ENCODE measurements at places on chromosomes 6 and 20.
A peak's percentile ranks its signal among the peaks of the same experiment; 100 is the strongest.

- H3K4me3 ChIP-seq = no peak overlapping the region
- DNase-seq = peak; percentile 88
- H3K36me3 ChIP-seq = no peaks in the 10 kb centered on the region
- peaks cover 13% of the 10 kb centered on the region for H3K27me3 ChIP-seq
- H3K4me1 ChIP-seq = peaks cover 7% of the 10 kb centered on the region
- H3K27ac ChIP-seq = no peak overlapping the region
Measured at GRCh38 chr20:1212607-1213396, 9.5 kb downstream of the C20orf202 start.

GRCh38 chr6:16332175-16332542 lies 93.8 kb downstream of the GMPR start:
- H3K27ac ChIP-seq = peak overlapping the region; percentile 51
- H3K27me3 ChIP-seq = no peaks in the 10 kb centered on the region
- peaks cover 10% of the 10 kb centered on the region for H3K36me3 ChIP-seq
- peak; percentile 89 for DNase-seq
- H3K4me3 ChIP-seq = peak overlapping the region; percentile 13

- no peak for DNase-seq
- H3K27me3 ChIP-seq = no peaks in the 10 kb centered on the region
- H3K27ac ChIP-seq = peak overlapping the region; percentile 85
- no peaks in the 10 kb centered on the region for H3K36me3 ChIP-seq
Measured at GRCh38 chr6:146915671-146916127, 288.5 kb upstream of the STXBP5 start.

DNA sequence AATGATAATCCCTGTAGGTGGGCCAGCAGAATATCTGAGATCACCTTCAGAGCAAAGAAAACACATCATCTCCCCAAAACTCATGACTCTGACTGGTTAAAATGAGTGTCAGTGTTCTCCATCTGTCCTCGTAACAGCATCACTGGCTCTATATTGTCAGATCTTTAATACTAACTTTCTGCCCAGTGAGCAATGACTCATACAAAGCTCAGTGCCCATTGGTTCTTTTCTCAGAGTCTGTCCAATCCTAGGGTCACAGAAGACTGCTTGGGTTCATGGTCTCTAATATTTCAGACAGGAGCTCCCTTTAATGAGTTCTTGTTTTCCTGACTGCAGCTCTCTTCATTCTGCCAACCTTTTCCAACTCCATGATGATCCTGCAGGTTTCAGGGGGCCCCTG lies 36.4 kb downstream of the HLA-DPB1 start:
- H3K27me3 ChIP-seq = peaks cover 17% of the 10 kb centered on the region
- peaks cover 7% of the 10 kb centered on the region for H3K4me1 ChIP-seq
- no peak for DNase-seq
- H3K27ac ChIP-seq = no peak overlapping the region
- no peak overlapping the region for H3K4me3 ChIP-seq

DNA sequence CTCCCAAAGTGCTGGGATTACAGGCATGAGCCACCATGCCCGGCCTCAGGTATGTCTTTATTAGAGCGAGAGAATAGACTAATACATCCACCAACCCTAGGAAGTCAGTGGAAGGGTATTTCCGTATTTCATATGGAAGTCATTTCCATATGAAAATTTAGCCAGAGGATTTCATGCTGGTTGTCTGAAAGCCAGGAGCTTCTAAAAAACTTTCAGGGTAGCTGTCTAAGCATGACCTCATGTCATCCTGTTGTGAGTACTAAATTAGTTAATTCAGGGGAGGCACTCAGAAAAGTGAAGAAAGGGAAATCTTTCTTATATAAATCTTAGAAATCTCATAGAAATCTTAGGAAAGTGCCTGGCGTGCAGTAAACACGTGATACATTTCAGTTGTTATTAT lies 16.5 kb downstream of the SLC52A3 start:
- no peak overlapping the region for H3K27ac ChIP-seq
- no peak overlapping the region for H3K4me3 ChIP-seq
- H3K4me1 ChIP-seq = no peaks in the 10 kb centered on the region
- no peak for DNase-seq
- H3K27me3 ChIP-seq = peaks cover 4% of the 10 kb centered on the region

GRCh38 chr6:2990248-2990931 lies 9.3 kb upstream of the NQO2 start:
- no peaks in the 10 kb centered on the region for H3K27me3 ChIP-seq
- H3K27ac ChIP-seq = peak overlapping the region; percentile 94
- no peaks in the 10 kb centered on the region for H3K36me3 ChIP-seq
- peaks cover 33% of the 10 kb centered on the region for H3K4me1 ChIP-seq
- peak overlapping the region; percentile 71 for H3K4me3 ChIP-seq
- DNase-seq = no peak

DNA sequence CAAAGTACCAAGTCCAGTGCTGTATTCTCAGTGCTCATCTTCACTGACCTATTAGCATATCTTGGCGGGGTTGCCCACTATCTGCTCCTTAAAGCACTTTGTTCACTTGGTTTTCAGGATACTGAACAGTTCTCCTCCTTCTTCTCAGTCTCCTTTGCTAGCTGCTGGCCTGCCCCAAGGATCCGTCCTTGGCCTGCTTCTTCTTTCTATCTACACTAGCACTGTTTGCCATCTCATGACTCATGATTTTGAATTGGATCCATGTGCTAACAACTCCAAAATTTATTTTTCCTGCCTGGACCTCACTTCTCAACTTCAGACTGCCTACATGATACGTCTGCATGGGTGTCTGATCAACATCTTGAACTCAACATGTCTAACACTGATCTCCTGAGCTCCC lies 15.5 kb downstream of the TPD52L1 start:
- no peaks in the 10 kb centered on the region for H3K27me3 ChIP-seq

DNA sequence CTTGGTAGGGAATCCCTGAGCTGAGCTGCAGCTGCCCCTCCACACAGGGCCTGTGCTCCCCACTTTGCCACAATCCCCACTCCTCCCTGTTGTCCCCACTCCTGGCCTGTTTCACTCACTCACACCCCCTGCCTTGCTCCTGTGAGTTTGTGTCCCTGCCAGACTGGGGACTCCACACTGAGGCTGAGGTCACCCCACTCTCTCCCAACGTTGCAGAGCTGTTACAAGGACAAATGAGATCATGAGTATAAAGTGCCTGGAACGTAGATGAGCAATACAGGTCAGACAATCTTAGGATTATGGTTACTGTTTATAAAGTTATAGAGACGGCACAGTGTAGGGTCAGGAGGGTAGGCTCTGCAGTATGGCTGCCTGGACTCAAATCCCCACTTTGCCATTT lies 426.0 kb upstream of the SULF2 start:
- H3K27ac ChIP-seq = no peak overlapping the region
- no peaks in the 10 kb centered on the region for H3K36me3 ChIP-seq
- H3K4me1 ChIP-seq = no peaks in the 10 kb centered on the region
- H3K27me3 ChIP-seq = peaks cover 3% of the 10 kb centered on the region
- H3K4me3 ChIP-seq = no peak overlapping the region

GRCh38 chr6:31094389-31094881 lies 17.9 kb downstream of the C6orf15 start:
- H3K36me3 ChIP-seq = no peaks in the 10 kb centered on the region
- H3K4me3 ChIP-seq = no peak overlapping the region
- H3K27me3 ChIP-seq = no peaks in the 10 kb centered on the region
- H3K27ac ChIP-seq = peak overlapping the region; percentile 39
- DNase-seq = no peak

- no peak for DNase-seq
- H3K4me1 ChIP-seq = peaks cover 9% of the 10 kb centered on the region
- no peaks in the 10 kb centered on the region for H3K36me3 ChIP-seq
- H3K27ac ChIP-seq = no peak overlapping the region
- H3K4me3 ChIP-seq = no peak overlapping the region
- H3K27me3 ChIP-seq = no peaks in the 10 kb centered on the region
Measured at GRCh38 chr6:37109714-37110499, 60.0 kb upstream of the PIM1 start.

- H3K27me3 ChIP-seq = peaks cover 73% of the 10 kb centered on the region
- no peaks in the 10 kb centered on the region for H3K36me3 ChIP-seq
- peaks cover 36% of the 10 kb centered on the region for H3K4me1 ChIP-seq
Measured at GRCh38 chr6:10382322-10382721, 32.6 kb downstream of the TFAP2A start.

DNA sequence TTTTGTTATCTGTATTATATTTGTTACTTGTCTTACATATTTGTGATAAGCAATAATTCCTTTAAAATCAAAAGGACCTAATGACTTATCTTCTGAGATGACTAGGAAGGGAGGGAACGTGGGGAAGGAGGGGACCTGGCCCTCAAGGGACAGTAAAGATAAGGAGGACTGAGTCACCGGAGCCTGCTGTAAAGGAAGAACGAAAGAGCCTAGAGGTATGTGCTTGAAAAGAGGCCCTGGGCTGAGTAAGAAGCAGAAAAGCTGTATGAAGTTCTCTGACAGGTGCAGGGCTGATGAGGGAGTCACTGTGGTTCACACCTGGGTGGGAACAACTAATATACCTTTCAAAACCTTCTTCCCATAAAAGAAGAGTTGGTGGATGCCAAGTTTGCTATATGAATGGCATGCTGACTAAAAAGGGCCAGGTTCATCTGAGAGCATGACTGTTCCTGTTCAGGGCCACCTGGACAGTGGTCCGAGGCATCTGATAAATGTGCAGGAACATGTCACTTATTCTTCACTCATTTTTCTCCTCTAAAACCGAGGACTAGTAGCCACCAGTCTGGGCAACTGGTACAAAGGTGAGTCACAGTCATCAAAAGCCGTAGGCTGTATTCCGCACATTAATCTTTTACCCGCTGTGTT lies 111.3 kb downstream of the TNFAIP3 start:
- no peak overlapping the region for H3K4me3 ChIP-seq
- no peaks in the 10 kb centered on the region for H3K27me3 ChIP-seq
- DNase-seq = no peak
- peaks cover 7% of the 10 kb centered on the region for H3K4me1 ChIP-seq
- H3K36me3 ChIP-seq = no peaks in the 10 kb centered on the region

GRCh38 chr6:35302604-35303241 lies 5.1 kb downstream of the DEF6 start:
- peak; percentile 74 for DNase-seq
- no peaks in the 10 kb centered on the region for H3K36me3 ChIP-seq
- H3K4me1 ChIP-seq = peaks cover 64% of the 10 kb centered on the region

DNA sequence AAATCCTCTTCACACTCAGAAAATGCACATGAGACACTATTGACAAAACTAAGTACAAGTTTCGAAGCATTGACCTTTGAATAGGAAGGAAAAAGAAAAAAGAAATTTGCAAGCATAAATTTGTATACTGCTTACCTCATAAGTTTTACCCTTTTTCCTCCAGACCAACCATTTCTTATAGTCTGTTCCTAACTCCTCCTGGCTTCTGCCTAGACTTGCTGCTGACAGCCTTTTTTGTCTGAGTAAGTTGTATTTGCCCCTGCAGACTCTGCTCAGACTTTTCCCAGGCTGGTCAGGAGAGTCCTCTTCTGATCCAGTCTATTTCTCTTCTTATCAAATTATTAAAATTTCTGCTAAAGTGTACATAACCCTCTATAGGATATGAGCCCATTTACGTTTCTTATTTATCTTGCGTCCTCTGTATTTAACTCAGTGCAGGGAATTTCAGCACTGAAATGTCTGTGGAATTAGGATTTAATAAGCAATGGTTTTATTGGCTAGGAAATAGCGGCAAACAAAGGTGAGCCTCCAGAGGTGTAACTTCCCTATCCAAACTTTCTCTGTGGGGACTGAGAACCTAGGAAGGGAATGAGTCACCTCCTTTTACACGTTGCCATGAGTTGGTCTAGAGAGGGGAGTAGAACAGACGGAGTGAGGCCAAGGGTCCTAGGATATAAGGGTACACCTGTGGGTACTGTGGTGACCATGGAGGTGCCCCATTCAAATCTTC lies 207.1 kb upstream of the MARCKS start:
- no peaks in the 10 kb centered on the region for H3K36me3 ChIP-seq
- peak overlapping the region; percentile 22 for H3K27ac ChIP-seq
- H3K27me3 ChIP-seq = no peaks in the 10 kb centered on the region

DNA sequence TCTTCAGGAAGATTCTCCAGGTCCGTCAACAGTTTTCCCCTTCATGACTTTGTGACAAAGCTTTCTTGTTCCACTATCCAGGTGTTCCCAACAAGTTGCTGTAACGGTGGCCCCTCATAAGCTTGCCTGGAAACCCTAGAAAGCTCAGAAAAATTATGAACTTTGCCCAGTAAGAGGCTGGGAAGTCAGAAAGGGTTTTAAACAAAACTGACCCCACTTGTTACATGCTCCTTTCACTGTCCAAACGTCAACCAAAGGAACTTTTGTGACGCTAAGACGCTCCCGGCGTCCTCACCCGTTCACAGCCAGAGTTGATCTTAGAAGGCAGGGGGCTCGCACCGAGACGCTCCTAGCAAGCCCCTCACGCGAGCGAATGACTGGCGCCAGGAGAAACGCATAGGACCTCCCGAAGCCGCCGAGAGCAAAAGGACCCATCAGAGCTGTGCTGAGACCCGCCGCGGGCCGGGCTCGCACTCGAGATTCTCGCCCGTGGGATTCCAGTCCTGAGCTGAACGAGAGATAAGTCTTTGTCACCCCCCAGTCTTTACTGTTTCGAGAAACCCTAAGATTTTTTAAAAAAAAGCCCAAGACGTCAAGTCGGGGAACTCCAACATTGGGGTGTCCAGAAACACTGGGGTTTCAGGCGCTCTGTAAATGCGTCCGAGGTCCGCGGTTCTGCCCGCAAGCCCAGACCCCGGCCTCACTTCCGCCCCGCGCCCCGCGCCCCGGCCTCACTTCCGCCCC lies 544 bp upstream of the ACAT2 start:
- peak overlapping the region; percentile 95 for H3K4me3 ChIP-seq
- H3K27ac ChIP-seq = peak overlapping the region; percentile 98
- peaks cover 19% of the 10 kb centered on the region for H3K4me1 ChIP-seq

- no peaks in the 10 kb centered on the region for H3K36me3 ChIP-seq
- DNase-seq = no peak
- no peaks in the 10 kb centered on the region for H3K4me1 ChIP-seq
- no peak overlapping the region for H3K27ac ChIP-seq
- H3K4me3 ChIP-seq = no peak overlapping the region
- peaks cover 17% of the 10 kb centered on the region for H3K27me3 ChIP-seq
Measured at GRCh38 chr20:24153101-24154040, 164.8 kb upstream of the GGTLC1 start.

DNA sequence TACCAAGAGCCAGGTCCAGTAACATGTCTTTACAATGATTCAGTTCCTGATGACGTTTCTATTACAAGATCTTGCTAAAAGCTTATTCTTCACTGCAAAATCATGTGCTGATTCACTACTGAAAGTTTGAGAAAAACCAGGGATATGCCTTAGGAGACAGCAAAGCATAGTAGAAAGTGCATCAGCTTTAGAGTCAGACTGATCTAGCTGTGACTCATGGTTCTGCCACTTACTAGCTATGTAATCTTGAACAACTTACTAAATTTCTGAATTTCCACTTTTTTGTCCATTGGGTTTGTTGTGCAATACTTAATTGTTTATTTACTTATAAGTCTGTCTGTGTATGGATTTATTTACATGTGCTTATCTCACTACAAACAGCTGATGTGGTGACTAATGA lies 198.5 kb upstream of the RSPO3 start:
- H3K27me3 ChIP-seq = no peaks in the 10 kb centered on the region
- DNase-seq = no peak
- H3K36me3 ChIP-seq = no peaks in the 10 kb centered on the region
- no peaks in the 10 kb centered on the region for H3K4me1 ChIP-seq
- H3K27ac ChIP-seq = no peak overlapping the region
- H3K4me3 ChIP-seq = no peak overlapping the region

- DNase-seq = peak; percentile 86
- H3K4me3 ChIP-seq = peak overlapping the region; percentile 63
- H3K27me3 ChIP-seq = no peaks in the 10 kb centered on the region
- no peak overlapping the region for H3K27ac ChIP-seq
- H3K36me3 ChIP-seq = no peaks in the 10 kb centered on the region
Measured at GRCh38 chr20:1777476-1777820, 117.8 kb upstream of the SIRPA start.

Measured in suprapubic skin (tissue), 4 donors.